ENCODE measurements at places on chromosomes 2 and 18.

- DNase-seq = no peak
Observed at GRCh38 chr2:178177066-178177679, 17.1 kb upstream of the OSBPL6 start.

GRCh38 chr18:524466-524865 lies 24.0 kb upstream of the COLEC12 start:
- no peak for DNase-seq

DNA sequence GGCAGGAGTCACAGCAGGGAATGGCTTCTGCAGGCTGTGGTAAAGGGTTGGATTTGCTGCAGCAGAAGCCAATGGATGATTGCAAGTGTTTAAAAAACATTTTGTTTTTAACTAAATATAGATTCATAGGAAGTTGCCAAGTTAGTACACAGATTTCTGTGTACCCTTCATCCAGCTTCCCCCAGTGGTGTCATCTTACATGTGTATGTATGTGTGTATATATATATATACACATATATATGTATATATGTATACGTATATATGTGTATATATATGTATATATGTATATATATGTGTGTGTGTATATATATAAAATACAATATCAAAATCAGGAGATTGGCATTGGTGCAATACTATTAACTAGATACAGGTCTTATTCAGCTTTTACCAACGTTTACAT lies 19.2 kb upstream of the FAM124B start:
- DNase-seq = no peak

DNA sequence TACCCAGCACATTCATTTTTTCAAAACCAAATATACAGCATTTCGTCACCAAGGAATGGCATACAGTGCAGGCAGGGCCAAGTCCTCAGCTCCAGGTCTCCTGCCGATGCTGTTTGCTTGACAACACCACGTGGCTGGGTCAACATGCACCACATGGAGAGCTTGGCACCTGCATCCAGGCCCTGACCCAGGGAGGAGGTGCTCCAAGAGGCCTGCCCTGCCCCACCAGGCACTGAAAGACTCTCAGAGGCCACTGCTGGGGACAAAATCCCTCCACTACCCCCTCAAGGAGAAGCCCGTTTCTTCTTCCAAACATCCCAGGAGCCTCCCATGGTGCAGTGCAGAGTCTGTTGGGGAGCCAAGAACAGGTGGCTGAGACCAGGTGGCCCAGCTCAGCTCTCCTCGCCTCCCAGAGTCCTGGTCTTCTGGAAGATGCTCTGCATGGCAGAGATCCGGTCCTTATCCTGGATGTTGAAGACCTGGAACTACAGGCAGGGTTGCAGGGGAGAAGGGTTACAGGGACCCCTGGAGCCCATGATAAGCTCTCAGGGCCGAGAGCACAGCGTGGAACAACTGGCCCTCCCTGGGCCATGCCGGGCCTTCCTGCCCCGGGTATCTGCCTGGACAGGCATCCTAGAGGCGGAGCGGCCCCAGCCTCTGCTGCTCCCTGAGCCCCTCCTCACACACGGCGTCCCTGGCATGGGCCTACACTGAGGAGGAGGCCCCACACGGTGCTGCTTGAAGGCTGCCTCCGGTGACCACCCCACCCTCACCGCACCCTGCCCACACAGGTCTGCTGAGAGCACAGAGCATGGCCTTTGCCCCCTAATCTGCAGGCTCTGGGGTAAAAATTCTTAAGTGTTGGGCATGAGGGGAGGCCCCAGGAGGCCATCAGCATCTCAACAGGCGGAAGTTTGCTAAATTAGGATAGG lies 9.0 kb downstream of the MAB21L4 start:
- no peak for DNase-seq

DNA sequence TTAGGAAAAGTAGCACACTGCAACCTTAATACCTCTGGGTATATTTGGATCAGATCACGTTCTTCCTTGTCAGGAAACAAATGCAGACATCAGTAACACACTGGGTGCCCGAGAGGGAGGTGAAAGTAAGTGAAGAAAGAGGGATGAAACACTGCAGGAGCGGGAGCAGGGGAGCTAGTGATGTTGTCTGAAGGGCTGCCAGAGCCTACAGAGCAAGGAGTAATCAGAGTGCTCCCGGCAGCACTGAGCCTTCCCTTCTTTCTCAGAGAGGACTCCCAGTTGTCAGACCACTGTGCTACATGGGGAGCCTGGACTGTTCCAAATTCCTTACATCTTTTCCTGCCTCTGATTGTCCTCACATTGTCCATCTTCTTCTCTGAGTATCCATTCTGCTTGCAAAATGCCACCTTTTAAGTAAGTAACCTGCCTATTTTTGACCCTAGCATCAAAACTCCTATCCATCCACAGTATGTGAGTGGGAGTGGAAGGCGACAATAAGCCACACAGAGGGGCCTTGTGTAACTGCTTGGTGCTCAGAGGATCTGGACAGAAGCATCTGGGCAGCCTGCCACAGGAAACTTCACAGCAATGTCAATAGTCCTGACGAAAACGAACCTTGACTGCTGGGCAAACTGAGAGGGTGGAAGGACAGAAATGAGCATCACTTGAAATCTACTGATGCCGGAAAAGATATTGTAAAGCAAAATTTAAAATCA lies 10.8 kb upstream of the NAB1 start:
- no peak for DNase-seq

GRCh38 chr18:199214-199613 lies 40.9 kb downstream of the USP14 start:
- no peak for DNase-seq

- DNase-seq = no peak
Observed at GRCh38 chr2:42937171-42937875, 144.9 kb upstream of the HAAO start.

DNA sequence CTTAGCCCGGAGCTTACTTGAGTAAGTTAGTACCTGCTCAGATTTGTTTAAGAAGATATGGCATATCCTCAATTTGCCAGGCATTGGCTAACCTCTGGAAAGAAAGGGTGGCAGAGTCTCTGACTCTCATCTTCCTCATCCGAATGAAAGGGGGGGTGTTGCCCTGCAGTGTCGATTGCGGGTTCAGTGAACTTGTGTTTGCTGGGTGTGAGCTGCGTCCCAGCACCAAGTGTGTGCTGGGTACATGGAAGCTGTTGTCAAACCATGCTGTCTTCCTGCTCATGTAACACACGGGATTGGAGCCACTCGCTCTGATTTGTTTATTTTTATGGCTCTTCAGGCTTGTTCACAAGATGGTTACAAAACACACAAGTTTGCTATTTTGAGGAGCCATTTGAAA lies 171.4 kb upstream of the PXDN start:
- no peak for DNase-seq

GRCh38 chr2:128452536-128453530 lies 134.2 kb upstream of the HS6ST1 start:
- DNase-seq = no peak
